ENCODE measurements at places on chromosomes 4 and X.

DNA sequence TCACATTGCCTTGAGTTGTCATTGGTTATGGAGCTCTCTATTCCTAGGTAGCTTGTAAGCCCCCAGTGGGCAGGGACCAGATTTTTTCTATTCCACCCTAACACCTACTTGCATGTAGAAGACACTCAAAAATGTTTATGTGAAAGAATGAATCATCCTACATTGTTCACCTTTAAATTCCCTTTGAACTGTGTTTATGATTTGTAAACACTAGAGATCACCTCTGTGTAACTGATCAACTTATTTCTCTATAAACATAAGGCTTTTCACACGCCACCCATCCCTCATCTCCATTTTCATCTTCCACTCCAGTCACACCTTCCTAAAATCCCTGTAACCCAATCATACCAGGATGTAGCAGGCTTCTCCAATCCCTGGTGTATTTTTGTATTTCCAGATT is 142.6 kb upstream of the LEF1 start:
- DNase-seq: no peak

DNA sequence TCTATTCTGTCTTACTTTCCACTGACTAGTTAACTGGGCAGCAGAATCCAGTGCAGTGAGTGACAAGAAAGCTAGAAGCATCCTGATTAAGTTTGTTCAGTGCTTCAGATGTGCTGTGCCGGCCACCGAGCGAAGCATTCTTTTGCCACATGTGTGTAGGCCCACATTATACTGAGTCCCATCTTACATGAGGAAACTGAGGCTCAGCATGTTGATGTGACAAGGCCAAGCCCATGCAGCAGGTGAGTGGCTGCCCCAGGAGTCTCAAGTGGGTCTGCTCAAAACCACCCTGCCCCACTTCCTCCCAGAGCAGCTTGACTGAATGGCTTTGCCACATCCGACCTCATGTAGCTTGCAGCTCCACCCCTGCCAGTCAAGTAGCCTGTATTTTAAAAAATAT is 50.5 kb downstream of the RHOH start:
- DNase-seq: no peak

DNA sequence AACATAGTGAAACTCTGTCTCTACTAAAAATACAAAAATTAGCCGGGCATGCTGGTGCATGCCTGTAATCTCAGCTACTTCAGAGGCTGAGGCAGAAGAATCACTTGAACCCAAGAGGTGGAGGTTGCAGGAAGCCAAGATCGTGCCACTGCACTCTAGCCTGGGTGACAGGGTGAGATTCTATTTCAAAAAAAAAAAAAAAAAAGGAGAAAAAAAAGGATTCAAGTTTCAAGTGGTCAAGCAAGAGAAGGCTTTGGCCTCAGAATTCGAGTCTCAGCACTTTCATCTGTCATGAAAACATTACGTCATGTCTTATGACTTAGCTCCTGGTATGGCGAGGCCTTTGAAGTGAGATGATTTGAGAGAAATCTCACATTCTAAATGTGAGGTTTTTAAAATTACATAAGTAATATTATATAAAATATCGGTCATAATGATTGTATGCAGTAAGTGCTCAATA is 21.2 kb upstream of the DHRSX start:
- DNase-seq: no peak

DNA sequence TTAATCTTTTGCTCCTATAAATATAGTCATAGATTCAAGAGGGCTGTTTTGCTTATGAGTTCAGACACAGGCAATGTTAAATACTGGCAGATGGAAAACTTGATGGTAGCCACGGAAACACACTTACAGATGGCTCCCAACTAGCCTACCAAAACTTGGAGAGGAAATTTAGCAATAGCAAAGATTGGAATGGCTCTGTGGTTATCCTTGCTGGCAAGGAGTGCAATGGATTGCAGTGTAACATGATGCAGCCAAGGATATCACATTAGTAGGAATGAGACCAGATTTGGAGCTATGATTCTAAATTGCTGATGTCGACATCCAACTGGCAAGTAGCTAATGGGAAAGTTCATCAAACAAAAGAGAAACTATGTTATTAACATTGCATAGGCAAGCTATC is 791.0 kb upstream of the DIAPH2 start:
- DNase-seq: no peak

GRCh38 chrX:152901816-152902501 is 4.1 kb downstream of the ZNF185 start:
- no peak for DNase-seq

DNA sequence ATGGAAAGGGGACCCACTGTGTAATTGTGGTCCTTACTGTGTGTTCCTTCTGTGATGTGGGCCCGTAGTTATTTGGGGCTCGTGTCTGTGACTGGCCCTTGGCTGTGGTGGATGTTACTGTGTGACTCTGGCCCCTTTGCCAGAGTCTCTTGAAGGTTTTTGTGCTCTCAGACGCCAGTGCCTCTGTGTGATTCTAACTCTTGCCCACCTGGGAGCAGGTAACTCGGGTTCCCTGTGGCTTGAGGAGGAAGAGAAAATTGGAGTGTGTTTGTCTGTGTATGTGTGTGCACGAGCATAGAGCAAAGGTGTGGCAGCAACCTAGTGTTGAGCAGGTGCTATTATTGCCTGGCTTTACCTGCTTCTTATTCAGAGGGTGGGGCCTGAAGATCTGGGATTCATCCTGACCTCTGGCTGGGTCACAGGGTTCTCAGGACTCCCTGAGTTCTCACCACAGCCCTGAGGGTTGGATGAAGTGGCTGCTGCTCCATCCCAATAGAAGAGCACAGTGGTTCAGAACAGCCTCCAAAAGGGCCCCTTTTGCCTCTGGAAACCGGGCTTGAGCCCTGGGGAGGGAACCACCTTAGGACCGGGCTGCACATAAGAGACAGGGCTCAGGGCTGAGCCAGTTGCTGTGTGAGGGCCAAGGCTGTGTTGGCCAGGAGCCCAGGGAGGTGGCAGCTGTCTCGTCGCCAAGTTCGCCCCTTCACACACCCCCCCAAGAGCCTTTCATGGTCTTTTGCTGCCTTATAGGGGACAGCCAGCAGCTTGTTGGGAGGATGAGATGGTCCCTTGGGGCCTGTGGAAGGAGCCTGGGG is 1.3 kb downstream of the RBM10 start:
- no peak for DNase-seq

DNA sequence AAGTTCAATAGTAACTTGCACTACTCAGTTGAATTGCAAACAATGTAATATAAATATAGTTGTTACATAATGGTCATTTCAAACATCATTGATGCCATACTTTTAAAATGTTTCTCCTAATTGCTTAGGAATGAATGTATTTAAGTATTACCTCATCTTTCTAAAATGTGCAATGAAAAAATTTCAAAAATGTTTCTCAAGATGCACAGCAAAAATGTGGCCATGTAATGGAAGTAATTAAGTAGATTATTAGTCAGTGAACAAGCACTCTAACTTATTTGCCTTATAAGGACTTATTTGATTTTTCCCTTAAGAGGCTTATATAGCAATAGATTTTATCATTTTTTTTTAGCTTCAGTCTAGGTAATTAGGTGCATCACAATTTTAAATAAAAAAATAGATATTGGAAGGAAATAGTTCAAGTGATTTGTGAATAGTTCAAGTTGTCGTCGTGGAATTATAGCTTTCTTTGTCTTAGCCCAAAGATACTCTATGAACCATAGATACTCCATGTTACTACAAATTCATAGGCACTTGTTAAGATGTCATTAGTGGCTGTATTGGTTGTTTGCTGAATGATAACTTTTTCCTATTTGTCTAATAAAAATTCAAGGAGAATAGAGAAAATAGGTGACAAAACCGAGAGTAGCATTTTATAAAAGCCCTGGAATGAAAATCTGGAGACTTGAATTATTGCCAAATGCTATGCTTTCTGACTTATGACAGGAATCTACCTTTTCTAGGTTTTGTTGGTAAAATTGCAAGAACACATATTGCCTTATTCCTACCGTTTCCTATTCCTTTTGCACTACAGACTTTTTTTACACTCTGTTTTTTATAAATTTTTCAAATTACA is 118.5 kb downstream of the TLL1 start:
- no peak for DNase-seq

GRCh38 chrX:104084534-104085277 is 8.7 kb upstream of the TMSB15C start:
- DNase-seq: no peak

Data from hepatic stellate cell (primary cell).